ENCODE measurements at places on chromosomes 5 and 9. TPM values are rescaled to one million over a fixed set of nuclear protein-coding genes. Genes with fewer than 3 reads are reported as not detected.

C1QTNF2 gene
- 0.39 TPM for total RNA-seq

KCTD16 gene
- total RNA-seq = 0.40 TPM

ABHD17B gene
- 60.2 TPM for total RNA-seq

CPLANE1 gene
- total RNA-seq = 7.8 TPM

NR5A1 gene
- not detected for total RNA-seq

TRIM23 gene
- total RNA-seq = 10.6 TPM

BSPRY gene
- 0.26 TPM for total RNA-seq

PCDHGA11 gene
- total RNA-seq = 13.7 TPM

ZDHHC21 gene
- 3.5 TPM for total RNA-seq

IRX2 gene
- 0.64 TPM for total RNA-seq

EGFL7 gene
- total RNA-seq = 26.7 TPM

CKS2 gene
- total RNA-seq = 278 TPM

KLHL3 gene
- 2.2 TPM for total RNA-seq

FOXD4L5 gene
- not detected for total RNA-seq

C7 gene
- total RNA-seq = 3.1 TPM

BARHL1 gene
- total RNA-seq = not detected

SPINK13 gene
- total RNA-seq = not detected

NDUFA8 gene
- 52.3 TPM for total RNA-seq

CCL21 gene
- total RNA-seq = not detected

ADAMTS16 gene
- total RNA-seq = 0.52 TPM

SSNA1 gene
- 99.0 TPM for total RNA-seq

C6 gene
- total RNA-seq = 1.2 TPM

SLU7 gene
- total RNA-seq = 77.3 TPM

SLC45A2 gene
- not detected for total RNA-seq

PDCD1LG2 gene
- 4.7 TPM for total RNA-seq

ANGPTL2 gene
- total RNA-seq = 10.1 TPM

CSF2 gene
- total RNA-seq = 6.2 TPM

CDC14B gene
- 18.3 TPM for total RNA-seq

GBGT1 gene
- 15.4 TPM for total RNA-seq

KCNV2 gene
- total RNA-seq = not detected

OLFML2A gene
- total RNA-seq = 89.3 TPM

SPATA31A3 gene
- total RNA-seq = not detected

GFI1B gene
- not detected for total RNA-seq

CENPK gene
- 9.6 TPM for total RNA-seq

FOXD4L4 gene
- total RNA-seq = 0.08 TPM

SELENOP gene
- total RNA-seq = 335 TPM
